ENCODE measurements at places on chromosomes 2 and 18.
A peak's percentile ranks its signal among the peaks of the same experiment; 100 is the strongest.

GRCh38 chr2:113183703-113184102, 9.9 kb downstream of the PSD4 start:
- DNase-seq: no peak

DNA sequence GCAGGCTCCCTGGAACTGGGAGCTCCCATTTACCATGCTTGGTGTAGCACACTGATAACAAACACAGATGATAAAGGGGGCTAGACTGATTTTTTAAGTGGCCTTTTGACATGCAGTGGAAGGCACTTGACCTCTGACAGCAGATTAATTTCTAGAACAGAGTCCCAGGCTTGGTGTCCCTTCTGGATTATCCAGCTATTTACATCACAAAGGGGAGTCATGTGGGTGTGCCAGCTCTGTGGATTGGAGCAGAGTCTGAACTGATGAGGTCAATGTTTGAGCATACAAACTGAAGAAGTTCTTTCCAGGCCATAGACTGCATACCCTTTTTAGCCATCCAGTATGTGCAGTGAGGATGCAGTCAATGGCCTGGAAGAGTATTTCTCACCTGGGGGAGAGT, 31.5 kb upstream of the SIX2 start:
- no peak for DNase-seq

DNA sequence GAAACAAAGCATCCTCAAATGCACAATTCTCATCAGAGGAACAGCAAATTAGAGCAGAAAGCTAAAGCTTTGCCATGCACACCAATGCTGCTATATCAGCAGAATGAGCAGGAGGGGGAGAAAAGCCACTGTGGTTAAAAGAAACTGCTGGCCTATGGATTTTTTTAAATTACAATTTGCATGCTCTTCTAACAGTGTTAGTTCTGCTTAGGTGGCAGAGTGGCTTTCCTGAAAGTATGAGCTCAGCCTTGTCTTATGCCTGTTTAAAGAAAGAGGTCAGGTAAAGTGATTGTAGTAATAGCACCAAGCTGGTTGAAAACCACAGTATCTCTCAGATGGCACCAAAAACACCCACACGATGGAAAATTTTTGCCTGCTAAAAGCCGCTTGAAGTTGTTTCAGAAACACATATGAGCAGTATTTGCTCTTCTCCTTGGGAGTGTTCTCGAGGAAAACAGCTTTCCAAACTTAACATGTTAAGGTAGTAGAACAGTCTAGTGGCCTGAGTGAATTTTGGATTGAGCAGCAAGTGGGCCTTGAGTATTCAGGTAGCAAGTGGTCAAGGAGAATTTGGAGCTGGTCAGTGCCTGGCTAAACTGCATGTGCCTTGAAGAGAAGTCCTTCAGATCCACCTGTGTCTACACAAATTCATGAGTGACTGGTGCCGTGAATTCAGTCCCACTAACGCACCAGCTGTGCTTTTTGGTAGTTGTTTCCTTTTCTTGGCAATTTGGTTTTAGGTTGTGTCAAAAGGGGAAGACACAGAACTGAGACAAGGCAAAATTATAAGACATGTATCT, 19.6 kb upstream of the NDUFV2 start:
- no peak for DNase-seq

GRCh38 chr2:107414376-107414775, 412.3 kb upstream of the RGPD4 start:
- no peak for DNase-seq

DNA sequence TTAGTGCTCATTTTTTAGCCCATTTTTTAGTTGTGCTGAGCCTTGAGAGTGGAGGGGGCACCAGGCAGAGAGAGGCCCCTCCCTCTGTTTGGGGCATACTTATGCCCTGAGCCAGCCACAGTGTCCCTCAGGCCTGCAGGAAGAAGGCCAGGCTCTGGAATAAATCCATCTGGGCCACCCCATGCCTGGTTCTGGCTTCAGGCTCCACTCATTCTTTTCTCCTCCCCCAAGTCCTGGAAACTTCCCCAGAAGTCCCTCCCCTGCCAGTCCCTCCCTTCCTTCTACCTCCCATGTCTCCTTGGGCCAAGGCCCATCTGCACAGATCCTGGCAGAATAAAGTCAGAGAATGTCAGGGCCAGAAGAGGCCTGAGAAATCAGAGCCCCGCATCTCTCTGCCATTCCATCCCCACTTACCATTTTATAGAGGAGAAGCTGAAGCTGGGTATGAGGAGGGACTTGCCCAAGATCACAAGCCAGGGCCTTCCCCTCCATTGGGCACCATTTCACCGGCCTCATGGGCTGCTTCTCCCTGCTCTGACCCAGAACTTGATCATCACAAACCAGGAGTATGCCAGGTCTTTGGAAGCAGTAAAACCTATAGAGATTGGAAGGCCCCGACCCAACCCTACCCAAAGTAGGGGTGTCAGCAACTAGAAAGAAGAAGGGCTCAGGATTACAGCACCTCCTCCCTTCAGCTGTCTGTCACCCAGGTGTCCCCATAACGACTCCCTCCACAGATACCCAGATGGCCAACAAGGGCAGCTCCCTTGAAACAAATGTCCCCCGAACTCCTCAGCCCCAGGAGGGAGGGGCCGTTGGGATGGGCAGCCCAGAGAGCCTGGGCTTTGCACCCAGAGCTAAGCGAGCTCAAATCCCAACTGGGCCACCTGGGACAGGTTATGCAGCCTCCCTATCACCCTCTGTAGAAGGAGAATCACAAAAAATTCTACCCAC, 108.4 kb downstream of the POLR1A start:
- peak; percentile 61 for DNase-seq

Measured in putamen (tissue), 1 donor.